Liver (tissue), 10 donors: ENCODE measurements at places on chromosomes 1 and 21. TPM values are rescaled to one million over a fixed set of nuclear protein-coding genes. Genes with fewer than 3 reads are reported as not detected.

- no peak for DNase-seq
Observed at GRCh38 chr1:229388897-229389580, 44.9 kb downstream of the ACTA1 start.

DNA sequence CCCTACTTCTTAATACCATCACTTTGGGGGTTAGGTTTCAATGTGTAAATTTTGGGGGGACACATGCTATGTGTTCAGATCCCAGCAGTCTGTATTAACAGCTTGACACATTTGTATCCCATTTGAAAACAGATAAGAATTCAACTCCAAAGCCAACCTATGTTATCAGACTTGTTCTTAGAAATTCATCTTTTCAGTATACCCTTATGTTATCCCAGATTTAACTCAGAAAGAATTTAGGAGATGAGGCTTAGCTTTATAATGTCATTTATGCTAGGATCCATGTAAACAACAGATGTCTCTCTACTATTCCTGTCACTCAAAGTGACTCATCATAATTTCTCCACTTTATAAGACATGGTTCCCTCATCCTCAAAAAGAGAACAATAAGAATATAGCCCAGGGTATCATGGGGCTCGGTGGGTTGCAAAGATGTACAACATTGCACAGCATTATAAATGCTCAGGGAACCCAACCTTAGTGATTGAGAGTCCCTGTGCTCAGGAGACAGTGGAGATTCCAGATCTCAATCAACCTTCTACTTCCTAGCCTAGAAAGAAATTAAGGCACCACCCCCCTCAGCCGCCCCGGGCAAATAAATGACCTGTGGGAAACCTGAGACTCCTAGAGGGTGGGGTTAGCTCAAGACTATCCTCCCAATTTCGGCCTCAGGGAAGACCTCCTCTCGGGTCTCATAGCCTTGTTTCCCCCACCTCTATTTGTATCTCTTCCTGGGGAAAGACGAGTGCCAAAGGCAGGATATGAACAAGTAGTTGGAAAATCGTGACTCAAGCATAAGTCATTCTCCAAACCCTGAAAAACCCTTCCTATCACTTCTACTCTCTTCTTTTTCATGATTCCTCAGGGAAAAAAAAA lies 265.1 kb upstream of the CAMK1G start:
- DNase-seq: no peak

- DNase-seq: no peak
Observed at GRCh38 chr1:111487133-111487532, 13.3 kb downstream of the C1orf162 start.

DNA sequence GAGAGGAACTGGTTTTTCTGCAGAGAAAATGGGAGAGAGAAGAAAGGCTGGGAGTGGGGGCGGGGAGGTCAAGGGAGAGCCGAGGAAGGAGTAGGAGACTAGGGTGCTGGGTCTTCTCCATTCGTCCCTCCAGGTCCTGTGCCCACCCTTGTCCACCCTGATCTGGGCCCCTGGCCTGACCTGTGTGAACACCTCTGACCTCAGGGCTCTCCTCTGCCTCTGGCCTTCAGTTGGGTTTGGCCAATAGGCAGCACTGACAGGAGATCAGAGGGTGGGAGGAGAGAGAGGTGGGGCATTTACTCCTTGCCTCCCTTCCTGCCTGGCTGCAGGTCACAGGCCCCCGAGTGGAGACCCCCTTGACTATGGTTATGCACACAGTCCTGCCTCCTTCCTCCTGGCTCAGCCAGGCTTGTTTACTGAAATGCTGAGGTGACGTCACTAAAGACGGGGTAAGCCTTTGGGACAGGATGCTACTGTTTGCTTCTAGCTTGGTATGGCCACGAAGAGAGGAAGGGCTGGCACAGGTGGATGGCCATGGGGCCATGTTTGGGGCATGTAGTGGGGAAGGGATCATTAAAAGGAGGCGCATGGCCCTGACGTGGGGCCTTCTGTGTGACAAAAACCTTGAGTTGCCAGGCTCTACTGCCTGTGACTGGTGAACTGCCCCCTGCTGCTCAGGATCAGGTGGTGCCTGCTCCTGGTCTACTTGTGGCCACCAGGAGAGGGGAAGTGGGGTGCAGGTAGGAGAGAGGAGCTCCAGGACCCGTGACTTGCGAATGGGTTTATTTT lies 248.7 kb upstream of the CSF3R start:
- DNase-seq: no peak

Gene SEMA4A
- total RNA-seq: 2.3 TPM

GRCh38 chr1:160168016-160168415 lies 16.6 kb downstream of the ATP1A4 start:
- no peak for DNase-seq

DNA sequence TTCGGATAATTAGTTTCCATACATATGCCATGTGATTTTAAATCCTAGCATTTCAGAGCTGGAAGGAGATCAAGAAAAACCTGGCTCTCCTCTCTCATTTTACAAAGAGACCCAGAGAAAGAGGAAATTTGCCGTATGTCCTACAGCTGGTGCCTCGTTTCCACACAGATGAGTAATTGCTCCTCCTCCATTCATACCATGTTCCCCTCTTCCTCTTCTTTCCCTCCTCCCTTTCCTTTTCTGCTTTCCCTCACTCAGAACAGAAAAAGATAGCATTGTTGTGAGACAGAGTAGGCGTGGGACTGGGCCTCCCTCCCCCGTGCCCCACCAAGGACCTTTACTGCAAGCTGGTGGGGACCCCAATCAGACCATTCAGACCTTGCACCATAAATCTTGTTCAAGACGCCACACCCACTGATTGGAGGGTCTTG lies 13.7 kb upstream of the SLC44A3 start:
- no peak for DNase-seq

DNA sequence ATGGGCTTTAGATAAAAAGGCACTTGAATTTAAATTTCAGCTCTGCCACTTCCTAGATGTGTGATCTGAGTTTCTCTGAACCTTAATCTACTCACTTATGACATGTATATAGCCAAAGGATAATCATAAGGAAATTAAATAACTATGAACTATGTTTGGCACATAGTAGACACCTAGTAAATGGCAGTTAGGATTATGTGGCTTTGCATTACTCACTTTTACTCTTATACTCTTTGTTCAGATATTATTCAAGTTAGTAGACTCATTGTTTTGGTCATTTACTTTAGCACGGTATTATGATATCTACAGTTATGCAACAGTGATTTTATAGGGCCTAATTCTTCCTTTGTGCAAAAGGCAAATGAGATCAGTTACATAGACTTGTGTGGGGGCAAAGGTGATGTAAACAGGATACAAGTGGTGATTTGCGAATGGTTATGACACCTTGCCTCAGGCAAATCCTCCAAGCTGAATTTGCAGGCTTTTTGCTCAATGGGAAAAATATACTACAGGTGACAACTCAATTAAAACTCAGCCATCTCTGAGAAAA lies 297.2 kb upstream of the PBX1 start:
- no peak for DNase-seq
